ENCODE measurements at places on chromosomes 7 and 10. TPM values are rescaled to one million over a fixed set of nuclear protein-coding genes. Genes with fewer than 3 reads are reported as not detected.

- H3K27me3 ChIP-seq: no peaks in the 10 kb centered on the region
- peaks cover 37% of the 10 kb centered on the region for H3K4me1 ChIP-seq
- peak overlapping the region; percentile 91 for H3K27ac ChIP-seq
Measured at GRCh38 chr10:17022896-17023295, 106.7 kb downstream of the CUBN start.

Gene SEMA3E
- total RNA-seq: not detected

Gene GLI3
- 0.22 TPM for total RNA-seq

- no peak for DNase-seq
- no peak overlapping the region for H3K27ac ChIP-seq
- H3K4me3 ChIP-seq: no peak overlapping the region
- H3K36me3 ChIP-seq: no peaks in the 10 kb centered on the region
- no peaks in the 10 kb centered on the region for H3K4me1 ChIP-seq
- H3K27me3 ChIP-seq: no peaks in the 10 kb centered on the region
Measured at GRCh38 chr7:117296066-117296465, 26.8 kb downstream of the WNT2 start.

DNA sequence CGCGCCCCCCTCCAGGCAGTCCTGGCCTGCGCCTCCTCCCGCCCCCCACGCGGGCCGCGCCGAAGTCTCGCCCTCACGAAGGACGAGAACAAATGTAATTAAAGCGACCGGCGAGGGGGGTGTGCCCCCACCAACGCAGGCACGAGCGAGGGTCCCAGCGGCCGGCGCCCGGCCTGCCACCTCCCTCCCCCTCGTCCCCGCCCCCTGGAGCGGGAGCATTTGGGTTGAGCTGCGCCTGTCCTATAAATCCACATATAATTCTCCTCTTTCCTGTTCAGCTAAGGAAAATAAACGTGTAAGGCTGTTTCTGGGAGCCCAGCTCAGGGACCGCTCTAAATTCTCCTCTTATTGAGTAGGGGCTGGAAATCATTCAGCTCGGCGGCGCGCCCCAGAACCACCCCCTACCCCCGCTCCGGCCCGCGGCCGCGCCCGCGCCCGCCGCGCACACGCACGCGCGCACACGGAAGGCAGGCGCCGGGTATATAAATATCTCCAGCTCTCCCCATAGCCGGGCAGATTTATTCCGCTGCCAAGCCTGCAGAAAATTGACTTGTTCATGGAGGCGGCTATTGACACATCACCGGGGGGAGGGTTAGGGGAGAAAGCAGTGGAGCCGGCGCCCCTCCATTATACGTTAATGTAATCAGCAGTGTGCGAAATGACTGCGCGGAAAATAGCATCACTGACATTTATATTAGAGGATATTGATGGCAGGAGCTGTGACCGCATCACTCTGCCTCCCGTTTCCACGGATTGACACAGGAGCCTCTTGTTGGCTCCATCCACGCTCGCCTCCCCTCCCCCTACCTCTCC is 61.6 kb upstream of the BTRC start:
- peaks cover 2% of the 10 kb centered on the region for H3K4me1 ChIP-seq
- peak overlapping the region; percentile 60 for H3K4me3 ChIP-seq
- H3K27ac ChIP-seq: no peak overlapping the region

- no peak for DNase-seq
- no peak overlapping the region for H3K27ac ChIP-seq
- no peaks in the 10 kb centered on the region for H3K27me3 ChIP-seq
- H3K36me3 ChIP-seq: no peaks in the 10 kb centered on the region
- H3K4me1 ChIP-seq: no peaks in the 10 kb centered on the region
Measured at GRCh38 chr7:104793066-104793465, 220.9 kb upstream of the KMT2E start.

GRCh38 chr10:68348265-68348741 is 15.6 kb upstream of the PBLD start:
- H3K4me1 ChIP-seq: no peaks in the 10 kb centered on the region
- no peak overlapping the region for H3K4me3 ChIP-seq
- H3K36me3 ChIP-seq: peaks cover 25% of the 10 kb centered on the region

Gene ECHDC3
- 0.62 TPM for total RNA-seq

- no peaks in the 10 kb centered on the region for H3K27me3 ChIP-seq
- no peak overlapping the region for H3K4me3 ChIP-seq
- no peak overlapping the region for H3K27ac ChIP-seq
- no peaks in the 10 kb centered on the region for H3K36me3 ChIP-seq
Measured at GRCh38 chr10:129993621-129994020, 29.5 kb upstream of the EBF3 start.

Gene INMT
- total RNA-seq: 1.7 TPM

Gene HIBADH
- total RNA-seq: 12.0 TPM

DNA sequence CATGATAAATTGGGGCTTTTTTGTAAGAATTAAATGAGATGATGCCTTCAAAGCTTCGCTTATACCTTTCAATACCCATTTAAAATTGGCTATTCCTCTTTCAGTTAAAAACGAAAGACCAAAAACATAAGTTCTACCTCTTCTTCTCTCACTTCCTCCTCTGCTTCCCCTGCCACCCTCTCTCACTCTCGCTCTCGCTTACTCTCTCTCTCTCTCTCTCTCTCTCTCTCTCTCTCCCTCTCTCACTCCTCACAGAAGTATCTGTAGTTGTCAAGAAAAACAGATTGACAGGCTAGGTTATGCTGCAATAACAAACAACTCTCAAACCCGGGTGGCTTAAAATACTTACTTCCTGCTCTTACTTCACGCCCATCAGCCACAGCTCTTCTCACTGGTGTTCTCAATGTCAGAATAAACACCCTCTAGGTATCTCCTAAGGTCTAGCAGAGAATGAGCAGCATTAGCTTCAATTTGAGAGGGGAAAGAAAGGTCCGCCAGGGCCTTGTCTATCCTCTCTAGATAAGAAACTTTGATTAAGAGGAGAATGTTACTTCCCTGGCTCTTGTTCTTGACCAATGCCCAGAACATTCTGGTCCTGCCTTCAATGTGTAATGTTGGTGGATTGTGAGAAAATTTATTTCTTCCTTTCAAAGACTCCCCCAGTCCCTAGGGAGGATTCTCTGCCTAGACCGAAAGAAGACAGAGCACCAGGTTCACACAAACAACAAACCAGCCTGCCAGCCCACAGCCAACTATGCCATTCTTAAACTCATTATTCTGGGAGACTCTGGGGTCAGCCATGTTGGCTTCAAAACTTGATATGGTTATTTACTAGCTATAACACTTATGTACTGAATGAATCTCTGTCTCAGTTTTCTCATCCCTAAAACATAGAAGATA is 1028.7 kb downstream of the XPNPEP1 start:
- DNase-seq: no peak
- no peaks in the 10 kb centered on the region for H3K27me3 ChIP-seq
- H3K4me1 ChIP-seq: no peaks in the 10 kb centered on the region
- H3K27ac ChIP-seq: no peak overlapping the region
- no peaks in the 10 kb centered on the region for H3K36me3 ChIP-seq
- H3K4me3 ChIP-seq: no peak overlapping the region

DNA sequence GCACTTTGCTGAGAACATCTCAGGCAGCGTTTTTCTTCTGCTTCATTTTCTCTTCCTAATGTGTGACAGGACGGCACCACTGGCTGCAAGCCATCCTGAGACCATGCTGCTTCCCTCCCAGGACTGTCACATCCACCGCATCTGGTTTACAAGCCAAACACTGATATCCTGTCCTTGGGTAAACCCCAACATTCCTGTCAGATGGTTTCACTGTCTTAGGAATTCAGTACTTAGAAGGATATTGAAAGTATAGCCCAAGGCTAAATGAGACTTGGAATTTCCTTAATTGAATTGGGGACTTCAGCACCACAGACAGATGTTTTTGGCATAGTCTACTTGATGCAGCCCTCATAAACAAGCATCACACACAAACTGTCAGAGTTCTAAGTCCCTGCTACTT is 74.2 kb upstream of the PLXNA4 start:
- no peaks in the 10 kb centered on the region for H3K27me3 ChIP-seq
- no peak for DNase-seq
- no peak overlapping the region for H3K4me3 ChIP-seq
- peaks cover 7% of the 10 kb centered on the region for H3K4me1 ChIP-seq

DNA sequence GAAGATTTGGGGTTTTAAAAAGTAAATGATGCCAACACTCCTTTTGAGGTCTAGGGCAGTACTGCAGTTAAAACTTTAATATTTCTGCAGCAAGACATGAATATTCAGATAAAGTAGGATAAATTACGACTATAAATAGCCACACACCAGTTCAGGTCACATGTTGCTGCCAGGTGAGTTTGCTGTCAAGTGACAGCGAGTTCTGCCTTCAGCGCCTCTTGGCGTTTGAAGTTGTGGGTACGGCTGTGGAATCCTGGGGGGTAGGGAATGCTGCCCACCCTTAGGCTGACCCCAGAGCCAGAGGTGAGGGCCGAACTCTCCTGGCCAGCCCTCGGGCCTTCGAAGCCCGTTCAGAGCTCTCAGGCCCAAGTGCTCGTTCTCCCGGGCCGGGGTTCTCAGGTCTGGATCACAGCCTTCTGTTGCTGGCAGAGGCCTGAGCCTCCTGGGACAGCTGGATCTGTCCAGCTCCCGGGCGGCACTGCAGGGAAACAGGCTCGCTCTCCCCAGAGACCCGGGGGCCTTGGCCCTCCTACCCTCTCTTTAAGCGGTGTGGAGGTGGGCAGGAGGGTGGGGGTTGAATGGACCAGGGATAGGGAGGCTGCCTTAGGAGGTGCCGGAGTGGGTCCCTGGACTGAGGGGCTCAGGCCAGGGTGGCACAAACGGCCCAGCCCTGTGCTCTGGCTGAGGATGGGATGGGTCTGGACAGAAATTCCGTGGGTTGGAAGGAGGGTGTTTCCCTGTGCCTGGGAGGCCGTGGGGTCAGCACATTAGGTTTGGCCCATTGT is 5.4 kb downstream of the BRI3 start:
- no peaks in the 10 kb centered on the region for H3K27me3 ChIP-seq
- no peak overlapping the region for H3K27ac ChIP-seq
- peaks cover 57% of the 10 kb centered on the region for H3K4me1 ChIP-seq
- H3K4me3 ChIP-seq: no peak overlapping the region
- DNase-seq: no peak
